ENCODE measurements at places on chromosomes 2 and 18. TPM values are rescaled to one million over a fixed set of nuclear protein-coding genes. Genes with fewer than 3 reads are reported as not detected.

GRCh38 chr2:106021662-106022028 lies 172.5 kb downstream of the UXS1 start:
- H3K27ac ChIP-seq: no peak overlapping the region
- H3K4me1 ChIP-seq: peaks cover 15% of the 10 kb centered on the region
- no peaks in the 10 kb centered on the region for H3K27me3 ChIP-seq
- DNase-seq: no peak

The FABP1 gene
- 1.3 TPM for total RNA-seq

GRCh38 chr2:79876430-79876829 lies 363.6 kb downstream of the CTNNA2 start:
- no peaks in the 10 kb centered on the region for H3K27me3 ChIP-seq
- H3K36me3 ChIP-seq: no peaks in the 10 kb centered on the region
- H3K4me1 ChIP-seq: no peaks in the 10 kb centered on the region
- DNase-seq: no peak

DNA sequence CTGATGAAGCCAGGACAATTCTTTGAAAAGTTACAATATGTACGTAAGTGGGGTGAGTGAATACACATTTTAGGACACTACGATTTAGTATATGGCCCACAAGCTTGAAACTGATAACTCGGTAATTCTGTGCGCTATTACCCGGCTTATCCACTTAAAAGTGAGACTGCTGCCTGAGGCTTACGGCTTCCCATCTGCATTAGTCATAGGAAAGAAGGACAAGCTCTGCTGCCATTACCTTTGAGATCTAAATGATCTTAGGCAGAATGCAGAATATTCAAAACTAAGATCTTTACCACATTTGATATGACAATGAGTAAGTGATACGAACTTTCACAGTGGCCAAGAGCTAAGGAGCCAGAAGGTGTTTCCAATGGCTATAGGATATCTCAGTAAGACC lies 133.3 kb downstream of the GAREM1 start:
- H3K4me1 ChIP-seq: peaks cover 3% of the 10 kb centered on the region
- DNase-seq: no peak
- H3K27me3 ChIP-seq: no peaks in the 10 kb centered on the region
- H3K27ac ChIP-seq: no peak overlapping the region
- H3K4me3 ChIP-seq: no peak overlapping the region
- H3K36me3 ChIP-seq: no peaks in the 10 kb centered on the region

GRCh38 chr2:73284296-73285158 lies at the start of gene FBXO41:
Gene FBXO41 (minus strand): TSS chr2:73284478. CDS start chr2:73269630, 14,848 bp downstream.
- peak within 1 kb of the TSS; percentile 60 for H3K4me3 ChIP-seq
- H3K27me3 ChIP-seq: no peaks in the 10 kb centered on the region
- no peaks in the 10 kb centered on the region for H3K36me3 ChIP-seq
- DNase-seq: peak; percentile 44
- peaks cover 13% of the 10 kb centered on the region for H3K4me1 ChIP-seq

DNA sequence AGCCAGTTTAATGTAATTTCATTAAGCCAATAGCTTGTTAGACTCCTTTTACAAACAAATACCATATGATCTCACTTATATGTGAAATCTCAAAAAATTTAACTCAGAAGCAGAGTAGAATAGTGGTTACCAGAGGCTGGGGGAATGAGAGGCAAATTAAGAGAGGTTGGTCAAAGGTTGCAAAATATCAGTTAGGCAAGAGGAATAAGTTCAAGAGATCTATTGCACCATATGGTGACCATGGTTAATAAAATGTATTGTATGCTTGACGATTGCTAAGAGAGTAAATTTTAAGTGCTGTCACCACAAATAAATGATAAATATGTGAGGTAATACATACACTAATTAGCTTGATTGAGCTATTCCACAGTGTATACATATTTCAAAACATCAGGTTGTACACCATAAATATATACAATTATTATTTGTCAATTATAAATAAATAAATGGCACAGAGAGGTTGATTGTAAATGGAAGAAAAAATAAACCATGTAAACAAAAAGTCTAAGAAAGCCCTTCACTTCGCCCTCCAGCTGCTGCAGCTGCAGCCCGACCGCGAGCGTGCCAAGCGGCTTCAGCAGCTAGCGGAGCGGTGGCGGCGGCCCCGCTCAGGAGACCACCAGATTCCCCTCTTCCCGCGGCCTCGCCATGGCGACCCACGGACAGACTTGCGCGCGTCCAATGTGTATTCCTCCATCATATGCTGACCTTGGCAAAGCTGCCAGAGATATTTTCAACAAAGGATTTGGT lies 23.0 kb upstream of the ACTR2 start:
- H3K4me3 ChIP-seq: no peak overlapping the region
- H3K27me3 ChIP-seq: no peaks in the 10 kb centered on the region
- H3K36me3 ChIP-seq: no peaks in the 10 kb centered on the region
- H3K27ac ChIP-seq: no peak overlapping the region
- no peak for DNase-seq
